ENCODE measurements at places on chromosomes 11 and 22.

DNA sequence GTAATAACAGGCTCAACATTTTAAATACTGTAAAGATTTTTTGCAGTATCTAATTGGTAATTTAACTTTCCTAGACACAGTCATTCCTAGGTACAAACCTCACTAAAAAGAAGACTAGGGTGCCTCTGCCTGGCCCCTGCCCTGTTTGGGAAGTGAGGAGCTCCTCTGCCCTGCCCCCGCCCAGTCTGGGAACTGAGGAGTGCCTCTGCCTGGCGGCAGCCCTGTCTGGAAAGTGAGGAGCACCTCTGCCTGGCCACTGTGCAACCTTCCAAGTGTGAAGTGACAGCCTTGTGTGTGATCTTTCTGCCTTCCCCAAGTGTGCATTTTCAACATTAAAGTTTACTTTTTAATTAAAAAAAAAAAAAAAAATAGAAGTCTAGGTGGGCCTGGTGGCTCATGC is 4.2 kb downstream of the CHORDC1 start:
- no peak for DNase-seq

- DNase-seq = no peak
Measured at GRCh38 chr11:75269896-75270295, 29.3 kb downstream of the TPBGL start.

DNA sequence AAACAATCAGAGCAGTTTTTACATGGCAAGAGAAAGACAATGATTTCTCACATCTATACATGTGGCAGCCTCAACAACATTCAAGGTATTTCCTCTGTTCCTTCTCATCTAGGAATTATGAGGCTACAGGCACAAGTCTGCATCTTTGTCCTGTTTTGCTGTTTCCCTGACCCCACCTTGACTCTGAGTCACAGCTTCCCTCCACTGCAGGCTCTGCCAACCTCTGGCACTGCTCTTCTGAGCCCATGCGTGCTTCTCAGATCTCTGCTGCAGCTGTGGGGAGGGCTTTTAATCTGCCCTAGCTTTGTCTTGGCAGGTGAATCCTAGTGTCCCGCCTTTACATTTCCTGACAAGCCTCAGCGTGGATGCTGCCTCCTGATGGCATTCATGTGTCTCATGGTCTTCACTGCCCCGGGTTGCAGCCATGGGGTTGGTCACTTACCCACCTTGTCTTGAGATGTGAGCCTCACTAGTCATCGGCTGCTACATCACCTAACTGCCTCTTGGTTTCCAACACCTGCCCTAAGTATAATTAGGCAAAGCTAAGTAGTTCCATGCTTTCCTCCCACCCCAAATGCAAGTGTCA is 578.5 kb downstream of the TBC1D22A start:
- no peak for DNase-seq

DNA sequence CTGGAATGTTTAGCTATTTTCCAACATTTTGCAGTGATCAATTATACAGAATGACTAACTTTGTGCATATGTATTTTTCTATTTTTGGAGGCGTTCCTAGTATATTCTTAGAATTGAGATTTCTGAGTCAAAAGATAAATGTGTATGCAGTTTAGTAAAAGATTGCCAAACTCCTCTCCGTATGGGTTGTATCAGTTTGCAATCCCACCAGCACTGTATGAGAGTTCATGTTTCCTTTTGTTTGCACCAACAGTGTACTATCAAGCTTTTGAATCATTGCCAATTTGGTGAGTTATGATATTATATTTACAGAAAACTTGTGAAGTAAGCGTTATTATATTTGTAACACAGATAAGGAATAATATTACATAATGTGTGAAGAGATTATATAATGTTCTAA is 658.7 kb downstream of the JRKL start:
- no peak for DNase-seq

DNA sequence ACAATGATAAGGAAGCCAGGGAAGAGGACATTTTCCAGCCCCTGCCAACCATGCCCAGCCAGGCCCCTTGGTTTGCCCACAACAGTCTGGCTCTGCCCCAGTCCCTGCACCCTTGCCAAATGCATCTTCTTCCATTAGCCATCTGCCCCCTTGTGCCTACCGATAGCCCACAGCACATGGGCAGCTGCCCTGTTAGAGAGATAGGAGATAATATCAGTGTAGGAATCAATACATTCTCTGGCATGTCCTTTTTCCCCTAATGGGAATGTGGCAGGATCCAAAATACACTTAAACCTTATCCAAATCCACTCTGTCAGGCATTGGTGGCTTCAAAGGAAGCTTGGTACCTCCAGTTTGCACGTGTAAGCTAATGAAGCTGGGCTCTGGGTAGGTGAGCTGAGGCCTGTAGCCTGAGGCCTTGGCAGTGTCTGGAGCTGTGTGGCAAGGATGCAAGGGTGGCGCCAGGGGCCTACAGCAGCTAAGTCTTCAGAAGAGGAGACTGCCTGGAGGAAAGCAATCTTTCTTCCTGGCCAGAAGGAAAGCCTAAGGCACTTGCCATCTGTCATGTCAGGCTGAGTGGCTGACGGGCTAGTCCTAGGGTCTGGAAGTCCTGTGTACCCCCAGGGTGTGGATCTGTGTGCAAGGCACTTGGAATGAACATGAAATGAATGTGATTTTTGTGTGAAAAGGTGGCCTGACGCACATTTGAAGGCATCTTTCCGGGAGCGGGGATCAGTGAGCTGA is 164.2 kb upstream of the TBCEL start:
- DNase-seq = no peak

DNA sequence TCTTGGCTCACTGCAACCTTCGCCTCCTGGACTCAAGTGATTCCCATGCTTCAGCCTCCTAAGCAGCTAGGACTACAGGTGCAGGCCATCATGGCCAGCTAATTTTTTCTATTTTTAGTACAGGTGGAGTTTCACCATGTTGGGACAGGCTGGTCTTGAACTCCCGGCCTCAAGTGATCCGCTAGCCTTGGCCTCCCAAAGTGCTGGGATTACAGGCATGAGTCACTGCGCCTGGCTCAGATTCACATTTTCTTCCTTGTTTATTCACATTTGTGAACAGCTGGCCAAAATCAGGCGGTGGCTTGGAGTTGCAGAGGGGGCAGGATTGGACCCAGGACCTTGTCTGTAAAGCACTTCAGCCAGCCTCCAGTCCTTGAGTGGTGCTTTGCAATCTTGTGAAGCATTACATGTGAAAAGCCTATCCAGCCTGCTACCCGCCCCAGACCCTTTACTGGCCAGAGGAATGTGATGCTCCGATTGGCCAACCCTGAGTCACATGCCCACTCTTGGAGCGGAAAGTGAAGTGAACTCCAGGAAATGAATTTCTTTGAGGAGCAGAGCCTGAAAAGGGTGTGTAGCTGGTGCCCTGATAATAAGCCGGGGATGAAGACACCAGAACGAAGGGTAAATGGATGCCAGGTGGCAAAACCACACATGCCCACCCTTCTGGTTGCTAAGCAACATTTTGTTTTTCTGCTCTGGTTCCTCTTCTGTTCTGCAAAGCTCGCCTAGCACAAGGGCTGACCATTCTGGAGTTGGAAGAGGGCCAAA is 62.6 kb upstream of the PTPRJ start:
- peak; percentile 42 for DNase-seq

- DNase-seq = no peak
Measured at GRCh38 chr11:26715133-26715532, 6.7 kb downstream of the SLC5A12 start.

- peak; percentile 89 for DNase-seq
Measured at GRCh38 chr22:31676700-31677099, 14.7 kb upstream of the PISD start.

- no peak for DNase-seq
Measured at GRCh38 chr11:61957021-61957770, 7.0 kb downstream of the BEST1 start.

DNA sequence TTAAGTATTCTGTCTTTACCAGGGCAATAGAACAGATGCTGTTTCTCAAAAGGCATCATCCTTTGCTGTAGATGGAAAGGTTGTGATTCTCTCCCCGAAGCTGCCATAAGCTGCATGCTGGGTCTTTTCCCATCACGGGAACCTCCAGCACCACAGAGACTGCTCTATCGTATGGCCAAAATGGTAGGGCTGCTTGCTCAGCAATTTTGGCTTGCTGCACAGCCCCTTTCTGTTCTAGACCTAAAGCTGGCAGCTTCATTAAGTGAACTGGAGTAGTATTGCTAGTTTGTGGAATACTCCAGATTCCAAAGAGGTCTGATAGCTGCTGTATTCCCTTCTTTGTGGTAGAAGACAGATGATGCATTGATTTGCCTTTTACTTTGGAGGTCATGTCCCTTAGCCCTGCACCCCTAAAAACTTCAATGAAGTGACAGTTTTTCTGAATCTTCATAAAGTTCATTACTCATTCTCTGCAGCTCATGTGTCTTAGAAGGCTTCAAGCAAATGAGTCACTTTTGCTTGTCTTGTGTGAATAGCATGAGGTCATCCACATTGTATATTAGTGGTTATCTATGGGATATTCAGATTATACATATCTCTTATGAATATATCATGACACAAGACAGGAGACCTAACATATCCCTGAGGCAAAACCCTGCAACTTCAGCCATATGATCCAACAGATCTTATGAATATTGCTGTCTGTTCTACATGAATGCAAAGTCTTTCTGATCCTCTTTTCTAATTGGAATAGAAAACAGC is 245.3 kb downstream of the FAM76B start:
- no peak for DNase-seq

- DNase-seq = no peak
Measured at GRCh38 chr11:130146796-130147195, 12.8 kb upstream of the ST14 start.

DNA sequence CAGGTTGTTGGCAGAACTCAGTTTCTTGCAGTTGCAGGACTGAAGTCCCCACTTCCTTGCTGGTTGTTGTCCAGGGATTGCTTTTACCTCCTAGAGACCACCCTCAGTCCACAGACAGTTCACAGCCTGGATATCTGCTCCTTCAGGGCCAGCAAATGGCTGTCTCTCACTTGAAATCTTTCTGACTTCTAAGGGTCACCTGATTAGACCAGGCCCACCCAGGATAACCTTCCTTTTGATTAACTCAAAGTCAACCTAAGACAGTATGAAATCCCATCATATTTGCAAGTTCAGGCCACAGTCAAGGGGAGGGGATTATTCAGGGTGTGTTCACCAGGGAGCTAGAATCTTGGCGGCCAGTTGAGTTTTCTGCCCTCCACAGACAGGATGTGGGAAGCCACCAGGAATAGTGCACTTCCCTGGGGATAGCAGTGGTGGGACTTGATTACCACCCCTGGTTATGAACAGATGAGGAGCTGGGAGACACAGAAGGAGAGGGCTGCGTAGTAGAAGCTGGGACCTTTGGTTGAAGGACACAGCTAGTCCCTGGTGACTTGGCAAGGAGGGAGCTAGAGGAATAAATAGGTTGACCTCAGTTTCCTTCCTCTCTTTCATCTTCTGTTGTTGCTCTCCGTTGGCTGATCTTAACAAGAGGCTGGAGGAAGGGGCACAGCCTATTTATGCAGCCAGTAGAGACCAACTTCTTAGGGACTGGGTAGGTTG is 33.4 kb downstream of the MIAT start:
- DNase-seq = no peak

- DNase-seq = no peak
Measured at GRCh38 chr11:23192256-23192655, 332.0 kb upstream of the CCDC179 start.

GRCh38 chr11:131644204-131644795 is 273.9 kb downstream of the NTM start:
- no peak for DNase-seq

- peak; percentile 41 for DNase-seq
Measured at GRCh38 chr11:3949125-3949524, 93.7 kb downstream of the STIM1 start.

DNA sequence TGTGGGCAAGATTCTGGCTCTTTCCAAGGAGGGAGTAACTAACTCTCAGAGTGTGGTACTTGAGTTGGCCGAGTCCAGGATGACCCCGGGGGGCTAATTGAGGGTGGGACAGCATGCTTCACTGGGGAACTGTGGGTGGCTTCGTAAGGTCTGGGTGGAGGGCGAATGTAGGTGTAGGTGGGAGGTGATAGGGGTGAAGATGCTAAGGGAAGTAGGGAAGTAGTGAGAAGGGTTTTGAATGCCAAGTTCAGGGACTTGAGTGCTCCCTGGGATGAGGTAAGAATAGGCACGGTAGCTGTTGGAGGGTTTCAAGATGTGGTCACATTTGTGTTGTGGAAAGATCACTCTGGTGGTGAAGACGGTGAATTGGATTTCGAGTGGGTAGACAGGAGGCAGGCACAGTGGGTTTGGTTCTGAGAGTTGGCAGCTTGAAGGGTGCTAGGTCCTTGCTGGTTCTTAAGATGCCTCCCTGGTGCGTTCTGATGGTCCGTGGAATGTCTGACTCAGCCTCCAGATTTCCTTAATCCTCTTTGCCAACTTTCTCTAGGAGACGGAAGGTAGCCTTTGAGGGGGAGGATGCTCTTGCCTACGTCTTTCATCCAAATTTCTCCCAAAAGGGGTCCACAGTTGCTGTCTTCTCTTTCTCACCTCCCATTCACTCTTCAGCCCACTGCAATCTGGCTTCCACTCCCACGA is 2.5 kb upstream of the DNAL4 start:
- no peak for DNase-seq

GRCh38 chr11:28992996-28993395 is 884.8 kb downstream of the METTL15 start:
- DNase-seq = no peak

DNA sequence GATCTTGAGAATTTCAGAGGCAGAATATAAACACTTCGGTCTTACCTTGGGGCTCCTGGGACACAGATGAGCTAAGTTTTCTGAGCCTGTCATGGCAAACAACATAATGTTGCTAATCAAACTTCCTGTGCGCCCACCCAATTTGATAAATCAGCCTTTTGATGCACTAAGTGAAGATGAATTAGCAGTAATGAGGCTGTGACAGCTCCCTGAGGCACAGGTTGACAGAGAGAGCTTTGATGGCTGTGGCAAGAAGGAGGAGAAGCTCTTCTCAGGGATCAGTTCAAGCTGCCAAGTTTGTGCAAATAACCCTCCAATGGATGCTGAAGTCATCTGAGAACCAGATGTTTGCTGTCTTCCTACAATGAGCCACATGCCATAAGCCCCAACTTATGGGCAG is 34.4 kb downstream of the DRD2 start:
- DNase-seq = no peak

GRCh38 chr22:46581538-46582244 is 38.5 kb upstream of the GRAMD4 start:
- no peak for DNase-seq

DNA sequence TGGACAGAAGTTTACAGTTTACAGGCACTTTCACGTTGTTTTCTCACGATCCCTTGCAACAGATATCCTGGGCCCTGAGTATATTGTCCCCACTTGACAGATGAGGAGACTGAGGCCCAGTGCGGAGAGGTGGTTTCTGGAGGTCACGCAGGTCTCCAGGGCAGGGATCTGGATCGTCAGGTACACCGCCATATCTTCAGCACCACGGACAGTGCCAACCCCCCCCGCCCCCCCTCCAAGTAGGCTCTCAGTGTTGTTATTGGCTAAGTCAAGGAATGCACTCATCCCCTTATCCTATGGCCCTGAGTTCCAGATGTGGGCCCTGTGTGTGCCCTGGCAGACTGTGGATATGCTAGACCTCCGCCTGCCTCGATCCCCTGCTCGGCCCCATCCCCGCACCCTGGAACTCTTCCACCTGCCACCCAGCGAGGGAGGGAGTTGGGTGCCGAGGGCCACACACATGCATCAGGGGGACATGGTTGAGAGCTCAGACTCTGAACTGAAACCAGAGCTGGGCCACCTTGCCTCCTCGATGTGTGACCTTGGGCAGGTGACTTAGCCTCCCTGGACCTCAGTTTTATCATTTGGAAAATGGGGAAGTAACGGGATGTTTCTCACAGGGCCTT is 37.5 kb downstream of the MPPED1 start:
- DNase-seq = no peak
